Posterior cingulate gyrus (tissue), 11 donors: ENCODE measurements at places on chromosomes 12 and 14.

- DNase-seq: no peak
Observed at GRCh38 chr14:38243696-38244240, 12.1 kb downstream of the CLEC14A start.

GRCh38 chr12:75977590-75977951, 54.0 kb downstream of the PHLDA1 start:
- DNase-seq: no peak

GRCh38 chr12:118038137-118038536, 21.6 kb downstream of the RFC5 start:
- DNase-seq: no peak

DNA sequence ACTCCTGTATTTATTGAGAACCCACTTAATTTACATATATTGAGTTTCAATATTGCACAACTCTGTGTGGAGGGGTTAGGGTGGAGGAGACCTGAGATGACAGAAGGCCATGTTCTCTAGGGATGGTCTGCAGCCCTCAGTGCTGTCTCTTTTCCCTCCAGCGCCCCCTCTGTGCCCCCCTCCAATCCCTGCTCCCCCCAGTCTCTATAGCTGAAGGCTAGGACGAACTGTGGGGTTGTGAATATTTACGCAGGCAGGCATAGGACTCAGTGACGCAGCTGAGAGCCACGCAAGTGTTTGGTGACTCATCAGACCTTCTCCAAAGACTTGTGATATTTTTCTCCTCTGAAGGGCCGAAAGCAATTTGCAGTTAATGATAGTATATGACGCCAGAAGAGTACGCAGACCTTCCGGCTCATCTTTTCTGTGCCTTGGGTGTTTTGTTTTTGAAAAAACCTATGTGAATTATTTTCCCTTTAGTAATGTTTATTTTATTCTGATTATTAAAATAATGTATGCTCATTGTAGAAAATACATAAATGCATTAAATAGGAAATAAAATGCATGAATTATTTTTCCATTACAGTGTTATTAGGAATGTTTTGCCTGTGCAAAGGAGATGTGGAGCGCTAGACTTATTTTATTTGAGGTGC, 85.3 kb downstream of the SLC25A47 start:
- DNase-seq: no peak

DNA sequence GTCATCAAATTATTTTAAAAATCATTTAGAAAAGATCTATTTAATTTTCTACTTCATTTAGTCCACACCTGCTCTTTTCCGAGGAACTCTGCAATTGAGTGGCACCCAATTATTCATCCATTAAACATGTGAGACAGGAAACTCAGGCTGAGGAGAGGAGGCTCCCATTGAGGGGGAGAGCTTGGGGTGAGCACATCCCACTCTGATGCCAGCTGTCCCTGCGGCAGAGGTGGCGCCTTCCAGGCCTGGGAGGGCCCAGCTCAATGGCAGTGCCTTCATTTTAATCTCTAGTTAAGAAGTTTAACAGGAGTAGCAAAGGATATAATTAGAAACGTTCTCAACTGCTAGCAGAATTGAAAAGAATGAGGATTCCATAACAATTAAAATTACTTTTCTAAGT, 92.0 kb downstream of the ITPR2 start:
- no peak for DNase-seq

- no peak for DNase-seq
Observed at GRCh38 chr14:29603696-29604095, 324.0 kb downstream of the PRKD1 start.

DNA sequence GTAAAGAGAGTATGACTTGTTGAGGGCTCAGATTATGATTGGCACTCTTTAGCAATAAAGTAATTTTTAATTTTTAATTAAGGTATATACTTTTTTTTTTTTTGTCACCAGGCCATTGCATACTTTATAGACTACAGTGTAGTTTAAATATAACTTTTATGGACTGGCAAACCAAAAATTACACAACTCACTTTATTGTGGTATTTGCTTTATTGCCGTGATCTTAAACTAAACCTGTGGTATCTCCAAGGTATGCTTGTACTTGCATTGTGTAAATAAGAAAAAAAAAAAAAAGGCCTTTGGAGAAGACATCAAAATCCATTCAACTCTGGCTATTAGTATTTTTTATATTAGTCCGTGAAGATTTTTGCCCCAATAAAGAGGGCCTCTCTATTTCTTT, 646.7 kb upstream of the FOXG1 start:
- DNase-seq: no peak

DNA sequence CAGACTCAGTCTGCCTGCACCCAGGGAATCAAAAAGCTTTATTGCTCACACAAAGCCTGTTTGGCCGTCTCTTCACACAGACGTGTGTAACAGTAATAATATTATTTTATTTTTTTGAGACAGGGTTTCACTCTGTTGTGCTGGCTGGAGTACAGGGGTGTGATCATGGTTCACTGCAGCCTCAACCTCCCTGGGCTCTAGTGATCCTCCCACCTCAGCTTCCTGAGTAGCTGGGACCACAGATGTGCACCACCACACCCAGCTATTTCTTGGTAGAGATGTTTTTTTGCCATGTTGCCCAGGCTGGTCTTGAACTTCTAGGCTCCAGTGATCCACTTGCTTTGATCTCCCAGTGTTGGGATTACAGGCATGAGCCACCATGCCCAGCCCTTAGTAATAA, 88.4 kb upstream of the DCD start:
- DNase-seq: no peak

- no peak for DNase-seq
Observed at GRCh38 chr12:92070864-92071445, 74.7 kb downstream of the BTG1 start.

DNA sequence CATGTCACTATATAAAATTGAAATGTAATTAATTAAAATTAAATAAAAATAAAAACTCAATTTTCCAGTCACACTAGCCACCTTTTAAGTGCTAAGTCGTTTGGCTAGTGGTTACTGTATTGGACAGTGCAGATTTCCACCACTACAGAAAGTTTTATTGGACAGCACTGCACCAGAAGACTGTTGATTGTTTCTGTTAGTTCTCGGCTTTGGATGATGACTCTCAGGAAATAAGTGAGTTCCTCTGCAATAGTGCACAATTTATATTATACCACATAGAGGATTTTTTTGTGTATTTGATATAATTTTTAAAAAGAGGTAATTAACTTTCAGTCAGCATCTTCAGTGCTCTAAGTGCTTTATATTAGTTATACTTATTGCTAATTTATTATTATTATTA, 52.7 kb downstream of the FAR2 start:
- DNase-seq: no peak

DNA sequence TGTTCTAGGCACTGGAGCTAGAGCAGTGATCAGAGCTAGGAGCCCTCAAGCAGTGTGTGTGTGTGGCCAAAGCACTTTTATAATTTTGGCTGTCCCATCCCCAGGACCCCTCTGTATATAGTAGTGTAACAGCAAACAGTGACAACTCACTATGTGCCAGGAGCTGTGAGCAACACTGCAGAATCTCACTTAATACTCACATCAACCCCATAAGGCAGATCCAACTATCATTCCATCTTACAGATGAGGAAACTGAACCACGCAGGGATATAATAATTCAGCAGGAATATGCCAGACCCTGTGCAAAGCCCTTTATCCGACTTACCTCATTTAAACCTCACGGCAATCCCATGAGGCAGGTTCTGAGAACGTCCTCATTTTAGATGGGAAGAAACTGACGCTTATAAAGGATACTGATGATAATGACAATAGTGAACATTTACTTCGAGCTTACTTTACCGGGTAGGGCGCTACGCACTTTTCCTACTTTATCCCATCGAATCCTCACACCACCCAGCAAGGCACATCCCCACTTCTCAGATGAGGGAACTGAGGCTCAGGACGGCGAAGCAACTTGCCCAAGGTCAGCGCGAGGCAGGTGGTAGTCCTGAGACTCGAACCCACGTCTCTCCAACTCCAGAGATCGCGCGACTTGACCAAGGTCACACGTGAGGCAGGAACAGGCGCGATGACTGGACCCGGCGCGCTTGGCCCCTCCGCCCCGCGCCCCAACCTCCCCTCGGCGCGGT, 687 bp downstream of the RAB35 start:
- no peak for DNase-seq

- DNase-seq: no peak
Observed at GRCh38 chr14:57389646-57390036, 745 bp upstream of the NAA30 start.

- DNase-seq: no peak
Observed at GRCh38 chr14:45253754-45254310, 830 bp upstream of the MIS18BP1 start.

- no peak for DNase-seq
Observed at GRCh38 chr14:81940651-81941050, 407.0 kb upstream of the SEL1L start.

GRCh38 chr12:40286583-40286982, 61.8 kb downstream of the LRRK2 start:
- DNase-seq: no peak

DNA sequence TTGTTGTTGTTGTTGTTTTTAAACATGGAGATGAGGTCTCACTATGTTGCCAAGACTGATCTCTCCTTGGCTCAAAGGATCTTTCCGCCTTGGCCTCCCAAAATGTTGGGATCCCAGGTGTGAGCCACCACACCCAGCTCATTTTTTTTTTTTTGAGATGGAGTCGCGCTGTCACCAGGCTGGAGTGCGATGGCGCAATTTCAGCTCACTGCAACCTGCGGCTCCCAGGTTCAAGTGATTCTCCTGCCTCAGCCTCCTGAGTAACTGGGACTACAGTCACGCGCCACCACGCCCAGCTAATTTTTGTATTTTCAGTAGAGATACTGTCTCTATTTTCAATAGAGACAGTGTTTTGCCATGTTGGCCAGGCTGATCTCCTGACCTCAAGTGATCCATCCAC, 4.9 kb upstream of the CLIP1 start:
- peak; percentile 8 for DNase-seq

DNA sequence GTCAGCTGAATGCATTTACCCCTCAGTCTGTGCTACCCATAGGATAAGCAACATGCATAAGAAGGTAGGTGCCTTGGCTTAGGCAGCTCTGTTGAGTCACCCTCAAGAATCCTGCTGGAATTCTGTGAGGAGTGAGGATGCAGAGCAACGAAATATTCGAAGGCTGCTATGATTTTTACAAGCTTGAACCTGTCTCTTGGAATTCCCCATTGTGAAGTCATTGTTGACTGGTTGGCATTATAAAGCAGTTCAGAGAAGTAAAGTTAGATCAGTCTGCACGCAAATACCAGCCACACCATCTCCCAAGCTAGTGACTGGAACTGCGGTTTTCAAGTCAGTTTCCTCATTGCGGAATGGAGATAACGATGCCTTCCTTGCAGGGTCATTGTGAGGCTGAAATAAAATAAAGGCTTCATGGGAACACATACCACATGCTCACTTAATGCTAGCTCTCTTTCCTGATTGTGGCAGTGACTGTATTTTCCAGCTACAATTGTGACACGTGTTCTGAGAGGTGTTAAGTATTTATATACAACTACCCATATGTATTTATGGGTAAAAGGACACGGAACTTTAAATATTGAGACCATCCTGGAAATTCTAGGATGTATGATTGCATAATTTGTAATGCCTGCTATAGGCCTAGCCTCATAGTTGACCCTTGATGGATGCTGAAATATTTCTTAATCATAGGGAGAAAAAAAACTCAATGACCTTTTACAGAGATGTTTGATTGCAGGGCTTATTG, 96.7 kb downstream of the ETV6 start:
- DNase-seq: no peak

DNA sequence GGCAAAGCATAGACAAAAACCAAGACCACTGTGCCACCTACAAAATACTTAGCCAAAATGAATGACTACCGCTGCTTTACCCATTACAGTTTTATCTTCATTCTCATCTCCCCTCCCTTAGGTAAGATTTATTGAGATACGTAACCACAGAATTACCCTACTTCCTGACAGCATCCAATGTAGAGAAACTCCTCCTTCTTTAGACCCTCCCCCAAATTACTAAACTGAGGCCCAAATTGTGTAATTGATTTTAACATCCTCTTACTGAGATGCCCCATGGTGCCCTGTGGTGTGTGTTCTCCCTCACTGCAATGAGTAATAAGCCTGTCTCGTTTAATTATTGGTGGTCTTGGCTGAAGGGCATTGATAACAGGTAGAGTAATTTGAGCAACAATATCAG, 19.1 kb downstream of the VRK1 start:
- no peak for DNase-seq

DNA sequence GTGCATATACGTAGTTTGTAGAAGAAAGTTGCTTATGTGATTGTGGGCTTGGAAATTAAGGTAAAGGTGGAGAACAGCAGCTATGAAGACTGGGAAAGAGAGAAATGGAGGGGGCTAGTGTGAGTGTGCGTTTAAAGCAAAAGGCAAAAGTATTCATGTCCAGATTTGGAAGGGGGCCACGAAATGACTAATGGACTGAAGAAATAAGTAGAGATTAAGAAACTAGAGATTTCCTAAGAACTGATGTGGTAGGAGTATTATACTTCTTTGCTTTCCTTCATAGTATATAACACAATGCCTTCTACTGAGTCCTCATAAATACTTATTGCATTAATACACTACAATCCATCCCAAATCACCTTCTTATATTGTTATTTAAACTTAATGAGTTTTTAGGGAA, 298.6 kb upstream of the NOVA1 start:
- DNase-seq: no peak

- DNase-seq: no peak
Observed at GRCh38 chr12:26121323-26122060, 3.3 kb downstream of the BHLHE41 start.

GRCh38 chr14:91095178-91095577, 18.7 kb upstream of the DGLUCY start:
- no peak for DNase-seq

DNA sequence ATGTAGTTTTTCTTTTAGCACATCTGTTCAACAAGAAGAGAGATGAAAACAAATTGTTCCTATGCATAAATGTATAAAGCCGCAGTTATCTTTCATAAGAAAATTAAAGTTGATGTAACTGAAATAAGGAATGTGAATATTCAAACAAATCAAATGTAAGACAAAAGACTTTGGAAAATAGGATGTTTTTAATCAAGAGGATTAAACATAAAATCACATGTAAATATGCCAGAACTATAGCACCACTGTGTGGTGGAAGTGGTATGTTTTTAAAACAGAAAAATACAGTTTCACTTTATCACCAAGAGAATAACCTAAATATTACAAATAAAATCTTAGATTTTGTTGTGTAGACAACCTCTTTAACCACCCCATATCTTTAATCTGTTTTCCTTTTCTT, 40.4 kb downstream of the CAPS2 start:
- DNase-seq: no peak

- no peak for DNase-seq
Observed at GRCh38 chr12:386651-387050, 2.5 kb downstream of the KDM5A start.

DNA sequence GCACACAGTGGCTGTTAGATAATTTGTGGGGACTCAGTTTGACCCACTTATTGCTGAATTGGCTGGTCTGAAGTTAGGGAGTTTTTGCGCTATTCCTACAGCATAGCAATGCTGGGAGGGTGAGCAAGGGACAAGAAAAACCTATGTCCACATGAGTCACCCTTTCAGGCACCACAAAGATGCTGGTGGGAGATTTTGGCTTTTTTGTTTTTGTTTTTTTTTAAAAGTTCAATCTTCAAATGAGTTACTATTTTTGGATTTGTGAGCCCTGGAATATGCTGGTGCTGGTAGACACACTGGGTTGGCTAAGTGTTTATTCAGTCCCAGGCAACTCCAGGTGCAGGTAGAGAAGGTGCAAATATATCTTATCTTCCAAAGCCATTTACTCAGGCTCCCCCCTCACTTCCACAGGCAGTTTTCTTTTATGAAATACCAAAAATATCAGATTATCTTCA, 143.4 kb downstream of the BTG1 start:
- no peak for DNase-seq
